ENCODE measurements at places on chromosomes 4 and X. TPM values are rescaled to one million over a fixed set of nuclear protein-coding genes. Genes with fewer than 3 reads are reported as not detected.
A peak's percentile ranks its signal among the peaks of the same experiment; 100 is the strongest.

DNA sequence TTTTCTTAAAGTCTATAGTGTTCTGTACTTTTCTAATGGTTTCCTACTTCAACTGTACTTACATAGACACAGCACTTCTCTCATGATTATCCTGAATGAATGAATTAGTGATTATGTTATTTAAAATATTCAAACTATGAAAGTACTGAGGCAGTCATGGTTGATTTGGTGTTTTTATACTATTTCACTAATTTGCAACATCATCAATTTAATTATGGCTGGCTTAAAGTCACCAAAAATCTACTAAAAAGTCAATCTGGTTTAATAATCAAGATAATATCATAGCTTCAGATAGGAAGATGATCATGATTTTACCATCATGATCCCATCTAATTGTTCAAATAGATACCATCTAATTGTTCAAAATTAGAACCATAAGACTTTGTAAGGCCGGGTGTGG, 16.8 kb upstream of the TMEM131L start:
- DNase-seq, result no peak

- DNase-seq, result peak; percentile 83
These were observed 61.7 kb downstream of the ADRA2C start for GRCh38 chr4:3827616-3828492.

DNA sequence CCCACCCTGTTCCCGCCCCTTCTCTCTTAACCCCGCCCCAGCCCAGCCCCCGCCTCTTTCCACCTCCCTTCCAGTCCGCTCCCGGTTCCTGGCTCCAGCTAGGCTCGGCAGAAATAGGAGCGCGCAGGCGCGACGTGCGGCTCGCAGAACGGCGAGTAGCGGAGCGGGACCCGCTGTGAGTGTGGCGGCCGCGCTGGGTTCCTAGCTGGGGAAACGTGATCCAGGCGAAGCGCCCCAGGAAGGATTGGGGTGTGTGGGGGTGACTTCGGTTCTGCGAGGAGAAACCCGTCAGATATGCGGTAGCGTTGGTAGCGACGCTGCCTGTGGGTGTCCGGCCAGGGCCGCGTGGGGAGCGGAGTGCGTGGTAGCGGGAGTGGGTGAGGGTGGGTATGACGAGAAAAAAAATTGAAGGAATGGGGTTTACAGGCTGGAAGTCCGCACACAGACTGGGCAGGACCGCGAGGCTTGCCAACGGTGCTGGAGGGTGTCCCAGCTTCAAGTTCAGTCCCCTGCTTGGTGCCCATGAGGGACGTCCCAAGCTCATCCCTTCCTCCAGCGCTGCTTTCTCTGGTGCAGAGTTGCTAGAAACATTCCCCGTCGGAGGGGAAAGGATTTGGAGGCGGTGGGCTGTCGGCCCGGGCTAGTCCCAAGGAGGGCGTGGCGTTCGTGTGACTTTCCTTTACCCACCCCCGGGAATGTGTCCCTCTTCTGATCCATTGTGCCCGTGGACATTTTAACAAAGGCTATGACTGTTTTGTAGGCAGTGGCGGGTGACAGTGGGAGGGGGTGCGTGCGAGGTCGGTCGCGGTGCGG, at the start of gene PRRG1:
Gene PRRG1 (plus strand): TSS at position 144 of the 813 bp plus-strand sequence. CDS start 56,886 bp downstream, outside the sequence.
- peak; percentile 80 for DNase-seq

DNA sequence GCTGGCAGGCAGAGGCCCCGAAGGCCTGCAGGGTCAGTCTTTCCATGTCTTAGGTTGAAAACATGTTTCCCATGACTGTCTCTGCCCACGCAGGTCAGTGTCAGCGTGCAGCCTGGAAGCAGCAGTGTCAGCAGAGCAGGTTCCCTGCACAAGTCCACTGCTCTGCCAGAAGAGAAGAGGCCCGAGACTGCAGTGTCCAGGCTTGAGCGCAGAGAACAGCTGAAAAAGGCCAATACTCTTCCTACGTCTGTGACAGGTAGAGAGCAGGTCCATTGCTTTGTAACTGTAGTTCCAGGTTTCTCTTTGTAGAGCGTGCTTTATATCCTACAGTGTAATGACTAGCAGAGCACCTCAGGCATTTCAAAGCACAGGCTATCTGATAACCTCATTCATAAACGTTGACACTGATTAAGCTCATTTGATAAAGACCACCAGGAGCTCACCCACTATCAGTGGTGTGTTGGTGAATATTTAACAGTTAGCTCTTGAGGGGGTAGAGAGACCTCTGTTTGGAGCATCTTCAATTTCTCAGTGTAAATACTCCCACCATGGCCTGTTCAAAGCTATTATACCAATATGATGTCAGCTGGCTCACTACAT, 63.2 kb downstream of the AASDH start:
- DNase-seq, result no peak

DNA sequence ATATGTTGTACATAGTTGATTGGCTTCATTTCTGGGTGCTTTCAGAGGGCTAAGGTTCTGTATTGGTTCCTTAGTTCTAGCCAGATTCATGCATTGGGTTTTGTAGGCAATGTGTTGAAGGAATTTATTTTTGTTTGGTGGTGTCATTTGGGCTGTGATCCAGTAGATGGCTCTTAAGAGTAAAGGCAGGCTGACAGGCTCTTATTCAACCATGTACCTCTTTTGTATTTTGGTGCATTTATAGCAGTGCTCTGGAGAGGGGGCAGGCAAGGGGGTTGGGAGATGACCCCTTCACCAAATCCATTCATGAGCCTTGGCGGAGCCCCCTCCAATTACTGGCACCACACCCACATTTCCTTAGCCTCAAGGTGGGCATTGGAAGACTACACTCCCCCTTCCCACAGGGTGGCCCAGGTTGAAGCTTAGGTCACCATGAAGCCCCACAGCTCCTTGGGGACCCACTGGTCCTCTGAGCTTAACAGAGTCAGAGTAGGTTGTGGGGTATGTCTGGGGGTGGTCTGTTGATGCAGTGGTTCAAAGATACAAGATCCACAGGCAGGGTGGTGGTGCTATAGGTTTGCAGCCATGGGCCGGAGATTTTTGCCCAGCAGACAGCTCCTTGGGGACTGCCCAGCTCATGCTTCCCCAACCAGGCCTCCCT, 143.0 kb upstream of the GNPDA2 start:
- no peak for DNase-seq

GRCh38 chr4:84035568-84035967, 463.5 kb downstream of the NKX6-1 start:
- no peak for DNase-seq

DNA sequence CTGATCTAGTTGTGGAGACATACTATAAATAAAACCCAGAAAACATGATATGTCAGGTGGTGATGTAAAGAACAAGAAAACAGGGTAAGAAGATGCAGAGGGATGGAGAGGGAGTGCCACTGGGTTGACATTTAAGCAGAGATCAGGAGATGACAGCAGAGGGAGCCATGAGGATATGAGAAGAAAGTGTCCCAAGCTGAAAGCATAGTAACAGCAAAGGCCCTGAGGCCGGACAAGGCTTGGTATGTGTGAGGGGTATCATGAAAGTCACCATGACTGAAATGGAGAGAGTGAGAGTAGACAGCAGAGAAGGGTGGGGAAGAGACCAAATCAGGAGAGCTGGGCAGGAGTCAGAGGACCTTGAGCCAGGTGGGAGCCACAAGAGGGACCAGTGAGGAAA, 3.4 kb downstream of the GPKOW start:
- DNase-seq, result no peak

DNA sequence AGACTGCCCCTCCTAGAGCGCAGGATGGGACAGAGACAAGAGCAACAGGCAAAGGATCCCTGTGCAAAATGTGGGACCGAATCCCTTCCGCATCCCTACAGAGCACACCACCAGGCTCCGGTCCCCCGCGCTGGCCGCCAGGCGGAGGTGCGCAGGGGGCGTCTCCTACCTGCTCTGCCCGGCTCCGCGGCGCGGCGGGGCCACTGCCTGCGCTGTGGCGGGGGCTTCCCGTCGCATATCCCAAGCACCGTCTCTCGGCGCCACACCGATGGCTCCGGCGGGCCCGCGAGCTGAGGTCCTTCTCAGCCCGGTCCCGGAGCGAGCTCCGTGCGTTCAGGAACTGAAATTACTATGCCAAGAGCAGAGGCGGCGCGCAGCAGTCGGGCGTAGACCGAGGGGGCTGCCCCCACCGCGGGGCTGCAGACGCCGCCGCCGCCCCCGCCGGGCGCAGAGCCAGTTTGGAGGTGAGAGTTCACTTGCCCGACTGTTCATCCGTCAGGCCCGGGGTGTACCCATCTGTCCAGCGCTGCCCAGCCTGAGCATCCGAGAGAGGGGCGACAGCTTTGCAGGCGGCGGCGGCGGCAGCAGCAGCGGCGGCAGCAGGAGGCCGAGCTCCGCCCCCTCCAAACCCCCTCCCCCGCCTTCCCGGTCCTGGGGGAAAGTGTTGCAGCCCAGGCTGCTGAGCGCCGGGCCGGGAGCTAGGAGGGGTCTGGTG, at the start of gene GPRIN3:
Gene GPRIN3 (minus strand): TSS at position 355 of the 715 bp plus-strand sequence. CDS start 57,690 bp downstream, outside the sequence.
- peak; percentile 92 for DNase-seq

DNA sequence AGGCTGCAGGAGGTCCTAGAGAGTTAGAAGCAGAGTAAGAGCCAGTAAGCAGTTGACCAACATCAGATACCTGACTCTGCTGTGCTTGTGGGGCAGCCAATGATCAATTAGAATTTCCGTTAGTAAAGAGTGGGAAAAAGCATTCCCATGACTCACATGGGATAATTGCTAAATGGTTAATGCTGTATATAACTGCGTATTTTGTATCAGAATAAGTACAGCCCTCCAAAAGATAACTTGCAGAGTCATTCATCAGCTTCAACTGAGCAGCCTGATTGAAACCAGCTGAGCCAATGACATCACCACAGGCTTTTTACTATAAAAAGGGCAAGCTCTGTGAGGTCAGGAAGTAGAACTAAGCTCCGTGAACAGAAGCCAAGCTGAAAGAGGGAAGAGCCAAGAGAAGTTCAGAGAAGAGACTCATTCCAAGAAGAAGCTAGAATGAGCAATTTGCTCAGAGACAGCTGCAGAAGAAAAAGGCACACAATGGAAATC, 67.9 kb downstream of the PPP3CA start:
- DNase-seq, result no peak

DNA sequence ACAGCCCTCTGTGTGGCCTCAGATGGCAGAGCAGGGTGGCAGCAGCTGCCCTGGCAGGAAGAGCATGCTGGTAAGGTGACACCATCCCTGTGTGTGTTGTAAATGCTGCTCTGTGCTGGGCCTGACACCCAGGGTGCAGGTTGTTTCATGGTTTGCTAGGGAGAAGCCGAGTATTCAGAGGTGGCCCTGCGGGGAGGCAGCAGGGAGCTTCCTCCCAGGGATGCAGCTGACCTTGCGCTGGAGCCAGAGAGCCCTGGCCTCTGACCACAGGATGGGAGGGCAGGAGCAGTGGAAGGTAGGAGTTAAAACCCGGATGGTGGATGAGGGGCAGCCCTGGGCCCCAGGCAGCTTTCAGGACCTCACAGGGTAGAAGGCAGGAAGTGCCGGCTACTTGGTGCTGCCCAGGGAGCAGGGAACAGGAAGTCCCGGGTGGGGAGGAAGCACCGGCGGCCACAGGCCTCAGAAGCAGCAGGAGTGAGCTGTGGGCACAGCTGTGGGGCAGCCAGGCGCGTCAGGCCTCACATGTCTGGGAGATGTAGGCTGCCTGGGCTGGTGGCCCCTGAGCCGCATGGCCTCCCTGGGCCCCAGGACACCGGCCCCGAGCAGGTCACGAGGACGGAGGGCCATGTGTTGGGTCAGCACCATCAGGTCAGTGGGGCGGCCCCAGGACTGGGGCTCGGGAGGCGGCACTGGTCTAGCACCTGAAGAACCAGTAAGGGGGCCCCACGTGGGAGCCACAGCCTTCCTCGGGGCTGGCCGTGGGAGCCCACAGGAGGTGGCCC, 19.1 kb downstream of the SH3BP2 start:
- peak; percentile 98 for DNase-seq

GRCh38 chrX:113019958-113020357, 179.3 kb upstream of the AMOT start:
- DNase-seq, result no peak

- no peak for DNase-seq
These were observed 63.5 kb upstream of the PGM2 start for GRCh38 chr4:37762991-37763368.

DNA sequence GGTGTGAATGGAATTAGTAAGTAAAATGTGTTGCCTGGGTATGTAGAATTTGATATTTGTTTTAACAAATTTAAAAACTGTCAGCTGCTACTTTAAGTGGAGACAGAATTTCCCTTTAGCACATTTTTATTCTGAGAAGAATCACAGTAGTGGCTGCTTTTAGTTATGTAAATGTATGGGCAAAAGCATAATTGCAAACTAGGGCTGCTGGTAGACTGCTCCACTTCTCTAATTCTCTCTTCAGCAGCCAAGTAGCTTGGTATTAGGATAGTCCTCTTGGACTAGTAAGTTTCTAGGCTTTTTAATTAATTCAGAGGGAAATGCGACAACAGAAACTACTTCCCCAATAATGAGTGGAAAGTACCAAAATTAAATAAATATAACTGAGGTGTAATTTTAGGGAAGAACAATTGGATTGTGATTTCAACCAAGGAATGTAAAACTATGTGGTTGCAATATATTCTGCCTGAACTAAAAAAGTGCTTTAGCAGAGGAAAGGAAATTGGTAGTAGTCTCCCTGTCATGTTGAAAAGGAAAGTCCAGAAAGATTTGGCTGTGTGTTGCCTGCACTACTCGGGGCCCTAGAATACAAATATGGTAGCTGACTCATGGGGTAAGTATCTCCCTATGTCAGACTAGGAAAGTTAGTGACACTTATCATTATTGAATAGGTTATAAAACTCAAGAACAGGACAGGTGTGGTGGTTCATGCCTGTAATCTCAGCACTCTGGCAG, 9.2 kb upstream of the EIF4E start:
- DNase-seq, result no peak

- no peak for DNase-seq
These were observed 10.3 kb upstream of the AKAP17A start for GRCh38 chrX:1581132-1581531.

GRCh38 chr4:149047368-149047767, 605.2 kb upstream of the NR3C2 start:
- DNase-seq, result no peak

DNA sequence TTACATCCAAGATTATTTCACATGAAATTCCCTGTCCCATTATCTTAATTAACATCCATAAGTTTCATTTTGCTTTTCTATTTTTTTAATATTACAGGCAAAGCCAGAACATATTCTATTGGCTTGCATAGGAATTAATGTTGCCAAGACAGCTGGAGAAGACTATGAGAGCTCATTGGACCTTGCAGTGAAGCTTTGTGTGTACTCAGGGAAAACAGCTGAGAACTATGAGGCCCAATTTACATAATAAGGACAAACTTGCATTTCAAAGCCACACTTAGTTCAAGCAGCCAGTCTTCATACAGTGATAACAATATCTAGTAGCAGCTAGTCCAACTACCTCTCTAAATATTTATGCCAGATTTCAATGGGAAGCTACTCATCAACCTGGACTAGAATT, 134.4 kb downstream of the DDX53 start:
- no peak for DNase-seq

SLC2A9 gene
- 4.6 TPM for total RNA-seq

SYNPO2 gene
- 72.1 TPM for total RNA-seq

AMTN gene
- total RNA-seq, result not detected

SYTL4 gene
- 16.8 TPM for total RNA-seq

NEIL3 gene
- 3.2 TPM for total RNA-seq

TEX13D gene
- total RNA-seq, result not detected

INTS6L gene
- 17.8 TPM for total RNA-seq

PRRG3 gene
- total RNA-seq, result 4.3 TPM

SNCA gene
- total RNA-seq, result 7.2 TPM

CHIC1 gene
- total RNA-seq, result 11.8 TPM

VSIG4 gene
- total RNA-seq, result 113 TPM

HS6ST2 gene
- not detected for total RNA-seq

GAB1 gene
- total RNA-seq, result 23.6 TPM

NAP1L2 gene
- total RNA-seq, result 3.9 TPM

ASMT gene
- not detected for total RNA-seq

BMP3 gene
- 0.15 TPM for total RNA-seq
